ENCODE measurements at places on chromosomes 6 and 20.
A peak's percentile ranks its signal among the peaks of the same experiment; 100 is the strongest.

GRCh38 chr6:48325701-48326100, 214.7 kb upstream of the PTCHD4 start:
- no peaks in the 10 kb centered on the region for H3K27me3 ChIP-seq
- H3K36me3 ChIP-seq = no peaks in the 10 kb centered on the region
- no peak for DNase-seq
- H3K4me3 ChIP-seq = no peak overlapping the region
- no peak overlapping the region for H3K27ac ChIP-seq

DNA sequence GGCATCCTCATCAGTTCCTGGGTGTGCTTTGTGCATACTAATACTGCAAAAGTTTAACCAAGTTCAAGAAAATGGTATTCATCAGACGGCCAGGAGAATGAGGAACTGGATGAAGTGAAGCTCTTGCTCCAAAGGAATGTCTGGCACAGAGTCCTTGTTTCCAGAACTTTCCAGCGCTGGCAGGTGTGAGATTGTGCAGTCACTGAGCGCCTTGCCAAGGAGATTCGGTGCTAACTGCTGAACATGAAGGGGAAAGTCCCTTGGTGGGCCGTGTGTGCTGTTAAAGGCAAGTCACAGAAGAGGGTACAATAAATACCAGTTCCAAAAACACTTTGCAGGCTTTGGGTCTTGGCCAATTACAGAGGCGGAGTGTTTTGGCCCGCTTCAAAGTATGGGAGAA, 262.3 kb upstream of the SOX4 start:
- H3K4me1 ChIP-seq = no peaks in the 10 kb centered on the region
- H3K27ac ChIP-seq = no peak overlapping the region
- no peaks in the 10 kb centered on the region for H3K36me3 ChIP-seq
- no peaks in the 10 kb centered on the region for H3K27me3 ChIP-seq
- no peak overlapping the region for H3K4me3 ChIP-seq

- H3K27ac ChIP-seq = no peak overlapping the region
- no peak overlapping the region for H3K4me3 ChIP-seq
- DNase-seq = no peak
- H3K36me3 ChIP-seq = no peaks in the 10 kb centered on the region
- peaks cover 22% of the 10 kb centered on the region for H3K27me3 ChIP-seq
- H3K4me1 ChIP-seq = peaks cover 10% of the 10 kb centered on the region
Measured at GRCh38 chr6:165831812-165832510, 168.9 kb upstream of the PDE10A start.

DNA sequence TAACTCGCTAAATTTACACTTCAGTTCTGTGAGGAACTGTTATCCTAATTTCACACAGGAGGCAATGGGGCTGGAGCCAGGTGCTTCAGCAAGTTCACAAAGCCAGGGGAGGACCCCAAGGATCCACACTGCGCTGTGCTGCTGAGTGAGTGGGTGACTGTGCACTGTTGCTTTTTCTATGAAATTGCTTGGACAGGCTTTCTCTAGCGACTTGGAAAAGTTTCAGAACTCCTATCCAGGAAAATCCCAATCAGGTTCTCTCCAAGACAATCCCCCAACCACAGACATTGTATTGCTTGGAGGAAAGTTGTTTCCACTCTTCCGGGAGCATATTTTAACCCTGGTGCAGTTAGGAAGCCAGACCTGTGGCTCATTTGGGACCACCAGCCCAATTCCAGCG, 175.9 kb upstream of the CST7 start:
- peaks cover 6% of the 10 kb centered on the region for H3K36me3 ChIP-seq
- H3K4me1 ChIP-seq = peaks cover 24% of the 10 kb centered on the region
- no peak for DNase-seq
- H3K27me3 ChIP-seq = peaks cover 51% of the 10 kb centered on the region
- no peak overlapping the region for H3K27ac ChIP-seq
- no peak overlapping the region for H3K4me3 ChIP-seq

DNA sequence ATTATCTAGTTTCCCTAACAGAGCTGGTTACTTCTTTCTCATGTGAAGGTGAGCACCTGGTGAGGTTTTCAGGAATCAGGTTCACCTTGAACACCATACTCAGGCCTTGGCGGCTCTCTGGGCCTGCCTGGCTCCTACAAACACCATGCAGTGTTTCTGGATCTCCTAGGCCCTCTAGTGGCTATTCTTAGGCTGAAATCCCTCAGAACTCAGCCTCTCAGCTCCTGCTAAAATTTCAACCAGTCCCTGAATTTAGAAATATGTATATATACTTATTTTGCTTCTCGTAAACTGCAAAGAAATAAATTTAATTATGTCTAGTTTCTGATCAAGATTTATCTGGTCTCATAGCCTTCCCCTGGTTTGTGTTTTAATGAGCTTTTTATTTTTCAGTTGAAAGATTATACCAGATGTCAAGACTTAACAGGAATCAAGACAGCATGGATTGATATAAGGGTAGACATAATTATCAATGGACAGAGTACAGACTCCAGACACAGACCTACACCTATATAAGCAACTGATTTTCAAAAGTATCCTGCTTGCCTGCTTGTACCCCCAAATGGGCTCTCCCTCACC, 55.9 kb downstream of the ANKEF1 start:
- H3K27me3 ChIP-seq = peaks cover 5% of the 10 kb centered on the region
- no peaks in the 10 kb centered on the region for H3K4me1 ChIP-seq
- no peak overlapping the region for H3K4me3 ChIP-seq

GRCh38 chr20:54995553-54995952, 520.2 kb downstream of the DOK5 start:
- no peak overlapping the region for H3K4me3 ChIP-seq
- H3K27ac ChIP-seq = no peak overlapping the region
- no peak for DNase-seq

GRCh38 chr6:18160911-18161310, 5.7 kb downstream of the KDM1B start:
- no peak overlapping the region for H3K4me3 ChIP-seq
- no peak overlapping the region for H3K27ac ChIP-seq
- H3K4me1 ChIP-seq = peaks cover 15% of the 10 kb centered on the region
- DNase-seq = peak; percentile 23
- no peaks in the 10 kb centered on the region for H3K27me3 ChIP-seq

GRCh38 chr6:54574671-54575070, 266.4 kb downstream of the TINAG start:
- H3K36me3 ChIP-seq = no peaks in the 10 kb centered on the region
- H3K27me3 ChIP-seq = no peaks in the 10 kb centered on the region
- H3K27ac ChIP-seq = no peak overlapping the region
- DNase-seq = no peak
- H3K4me1 ChIP-seq = no peaks in the 10 kb centered on the region

GRCh38 chr20:14751191-14751590, 413.8 kb upstream of the FLRT3 start:
- H3K36me3 ChIP-seq = no peaks in the 10 kb centered on the region
- no peaks in the 10 kb centered on the region for H3K4me1 ChIP-seq
- no peak overlapping the region for H3K4me3 ChIP-seq
- no peak overlapping the region for H3K27ac ChIP-seq
- H3K27me3 ChIP-seq = no peaks in the 10 kb centered on the region
